Fibroblast of lung (primary cell): ENCODE measurements at places on chromosomes 5 and 9. TPM values are rescaled to one million over a fixed set of nuclear protein-coding genes. Genes with fewer than 3 reads are reported as not detected.

GRCh38 chr9:119963798-119964372, 594.6 kb upstream of the BRINP1 start:
- H3K4me3 ChIP-seq, result no peak overlapping the region
- H3K4me1 ChIP-seq, result peaks cover 7% of the 10 kb centered on the region
- peak overlapping the region; percentile 46 for H3K27ac ChIP-seq
- no peaks in the 10 kb centered on the region for H3K27me3 ChIP-seq
- no peaks in the 10 kb centered on the region for H3K36me3 ChIP-seq

Gene IFNB1
- under 0.01 and 0.17 TPM in 2 replicates for total RNA-seq

Gene FST
- 129 and 759 TPM in 2 replicates for total RNA-seq

Gene FGF10
- total RNA-seq, result 110 and 154 TPM in 2 replicates

Gene SLC46A2
- not detected in 2 replicates for total RNA-seq

- DNase-seq, result no peak
- no peaks in the 10 kb centered on the region for H3K36me3 ChIP-seq
- no peaks in the 10 kb centered on the region for H3K4me1 ChIP-seq
- no peaks in the 10 kb centered on the region for H3K27me3 ChIP-seq
These were observed 106.3 kb upstream of the MAMDC2 start for GRCh38 chr9:69937360-69937759.

GRCh38 chr9:14300588-14300987, 13.4 kb downstream of the NFIB start:
- H3K27me3 ChIP-seq, result no peaks in the 10 kb centered on the region
- DNase-seq, result no peak
- H3K27ac ChIP-seq, result no peak overlapping the region
- H3K4me3 ChIP-seq, result no peak overlapping the region
- H3K36me3 ChIP-seq, result no peaks in the 10 kb centered on the region
- peaks cover 3% of the 10 kb centered on the region for H3K4me1 ChIP-seq

- peak overlapping the region; percentile 81 for H3K27ac ChIP-seq
- peaks cover 9% of the 10 kb centered on the region for H3K4me1 ChIP-seq
- peaks cover 14% of the 10 kb centered on the region for H3K36me3 ChIP-seq
- H3K27me3 ChIP-seq, result no peaks in the 10 kb centered on the region
- peak; percentile 80 for DNase-seq
- no peak overlapping the region for H3K4me3 ChIP-seq
These were observed 16.1 kb upstream of the MXD3 start for GRCh38 chr5:177327539-177328522.

DNA sequence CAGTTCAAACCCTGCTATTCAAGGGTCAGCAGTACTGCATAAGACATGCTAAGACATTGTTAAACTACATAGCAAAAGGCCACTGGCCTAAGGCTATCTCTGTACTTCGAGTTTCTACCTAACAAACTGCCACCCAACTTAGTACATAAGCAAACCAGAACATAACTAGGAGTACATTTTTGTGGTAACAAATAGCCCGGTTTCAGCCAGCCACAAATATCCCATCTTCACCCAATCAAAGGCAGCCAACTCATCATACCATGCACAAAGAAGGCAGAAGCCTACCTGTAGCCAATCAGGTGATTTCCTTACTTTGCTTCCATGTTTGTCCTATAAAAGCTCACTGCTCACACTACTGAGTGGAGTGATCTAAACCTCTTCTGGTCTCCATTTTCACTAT, 201.4 kb downstream of the SMARCA2 start:
- no peak overlapping the region for H3K27ac ChIP-seq
- H3K4me1 ChIP-seq, result no peaks in the 10 kb centered on the region
- no peaks in the 10 kb centered on the region for H3K36me3 ChIP-seq
- peak; percentile 66 for DNase-seq
- no peaks in the 10 kb centered on the region for H3K27me3 ChIP-seq

Gene GPR151
- total RNA-seq, result not detected in 2 replicates

Gene MZB1
- total RNA-seq, result 0.17 TPM in 1 of 2 replicates, not detected in the other

DNA sequence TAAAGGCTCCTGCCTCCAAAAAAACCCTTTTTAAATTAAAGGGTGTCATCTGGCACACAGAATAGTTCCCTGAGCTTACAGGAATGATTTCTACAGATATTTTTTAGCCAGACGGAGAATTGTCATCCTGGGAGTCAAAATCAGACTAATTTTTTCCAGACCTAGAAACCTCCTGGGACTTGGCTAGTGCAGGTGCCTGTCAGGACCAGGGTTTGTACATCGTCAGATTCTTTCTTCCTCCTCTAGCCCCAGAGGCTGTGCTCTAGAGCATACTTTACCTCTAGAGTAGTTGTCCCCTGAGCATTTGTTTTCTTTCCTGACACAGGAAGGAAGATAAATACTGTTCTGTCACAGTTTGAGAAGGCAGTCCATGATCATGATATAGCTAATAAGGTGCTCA, 52.5 kb downstream of the RAB3C start:
- no peaks in the 10 kb centered on the region for H3K36me3 ChIP-seq
- H3K27me3 ChIP-seq, result no peaks in the 10 kb centered on the region
- H3K4me1 ChIP-seq, result no peaks in the 10 kb centered on the region
- no peak for DNase-seq

Gene SOX30
- total RNA-seq, result under 0.01 TPM in 1 of 2 replicates, not detected in the other

DNA sequence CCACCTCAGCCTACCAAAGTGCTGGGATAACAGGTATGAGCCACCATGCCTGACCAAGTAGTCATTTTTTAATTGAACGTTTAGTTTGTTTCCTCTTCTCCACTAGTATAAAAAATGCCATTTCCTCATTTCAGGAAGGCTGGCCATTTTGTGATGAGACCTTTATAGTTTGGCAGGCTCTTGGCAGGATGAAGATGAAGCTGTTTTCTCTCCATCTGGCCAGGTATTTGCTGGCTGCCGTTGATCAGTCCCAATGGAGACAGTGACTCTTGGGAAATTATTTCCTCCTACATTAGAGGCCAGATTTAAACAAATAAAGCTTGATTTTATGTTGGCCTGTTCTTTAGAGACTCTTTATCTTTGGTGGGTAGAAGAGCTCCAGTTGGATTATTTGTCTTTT, 199.0 kb downstream of the ARHGAP26 start:
- no peaks in the 10 kb centered on the region for H3K4me1 ChIP-seq
- no peak overlapping the region for H3K4me3 ChIP-seq
- H3K27me3 ChIP-seq, result no peaks in the 10 kb centered on the region
- no peak for DNase-seq

DNA sequence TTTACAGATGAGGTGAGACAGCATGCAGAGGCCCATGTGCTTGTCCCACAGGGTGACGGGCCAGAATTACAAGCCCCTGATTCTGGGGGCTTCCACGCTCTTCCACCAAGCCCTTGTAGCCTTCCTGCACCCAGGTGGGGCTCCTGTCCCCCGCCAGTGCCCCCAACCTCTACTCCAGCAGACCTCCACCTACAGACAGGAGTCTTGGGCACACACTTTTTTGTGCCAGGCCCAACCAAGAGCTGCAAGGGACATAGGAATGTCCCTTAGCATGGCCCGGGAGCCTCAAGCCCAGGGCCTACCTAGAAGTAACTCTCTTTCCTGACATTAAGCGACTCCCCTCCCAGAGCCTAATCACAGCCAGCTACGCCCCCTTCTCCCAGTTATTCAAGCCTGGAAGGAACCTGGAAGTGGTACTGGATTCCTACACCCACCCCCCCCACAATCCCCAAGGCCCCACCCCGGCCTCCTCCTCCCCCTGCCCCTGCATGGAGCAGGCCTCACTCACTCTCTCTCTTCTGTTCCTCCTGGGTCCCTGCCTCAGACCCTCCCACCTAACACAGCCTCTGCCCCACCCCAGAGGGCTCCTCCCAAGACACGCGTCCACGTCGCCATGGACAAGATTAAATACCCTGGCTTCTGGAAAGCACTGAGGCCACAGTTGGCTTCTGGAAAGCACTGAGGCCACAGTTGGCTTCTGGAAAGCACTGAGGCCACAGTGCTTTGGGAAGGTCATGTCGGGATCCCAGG, 30.5 kb downstream of the ADAMTS2 start:
- peaks cover 17% of the 10 kb centered on the region for H3K4me1 ChIP-seq
- peaks cover 3% of the 10 kb centered on the region for H3K36me3 ChIP-seq
- H3K4me3 ChIP-seq, result peak overlapping the region; percentile 10
- no peaks in the 10 kb centered on the region for H3K27me3 ChIP-seq

DNA sequence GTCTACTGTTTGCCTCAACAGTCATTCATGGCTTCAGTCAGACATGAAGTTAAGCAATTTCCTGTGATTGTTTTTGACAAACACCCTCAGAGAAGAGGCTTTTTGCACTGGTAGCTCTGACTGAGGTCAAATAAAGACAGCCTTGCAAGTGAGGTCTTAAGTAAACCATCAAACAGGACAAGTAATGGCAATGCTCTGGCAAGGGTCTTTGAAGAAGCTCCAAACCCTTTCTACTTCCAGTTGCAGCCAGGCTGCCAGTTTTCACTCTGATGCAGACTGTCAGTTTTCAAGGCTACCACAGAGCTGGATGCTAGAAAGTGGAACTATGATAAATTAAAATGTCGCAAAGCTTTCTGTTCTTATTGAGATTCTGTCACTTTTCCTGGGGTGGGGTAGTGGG, 421.5 kb upstream of the PTGER4 start:
- no peak overlapping the region for H3K4me3 ChIP-seq
- no peaks in the 10 kb centered on the region for H3K27me3 ChIP-seq
- no peak for DNase-seq
- H3K27ac ChIP-seq, result no peak overlapping the region
